ENCODE measurements at places on chromosomes 16 and 17. TPM values are rescaled to one million over a fixed set of nuclear protein-coding genes. Genes with fewer than 3 reads are reported as not detected.
A peak's percentile ranks its signal among the peaks of the same experiment; 100 is the strongest.

DNA sequence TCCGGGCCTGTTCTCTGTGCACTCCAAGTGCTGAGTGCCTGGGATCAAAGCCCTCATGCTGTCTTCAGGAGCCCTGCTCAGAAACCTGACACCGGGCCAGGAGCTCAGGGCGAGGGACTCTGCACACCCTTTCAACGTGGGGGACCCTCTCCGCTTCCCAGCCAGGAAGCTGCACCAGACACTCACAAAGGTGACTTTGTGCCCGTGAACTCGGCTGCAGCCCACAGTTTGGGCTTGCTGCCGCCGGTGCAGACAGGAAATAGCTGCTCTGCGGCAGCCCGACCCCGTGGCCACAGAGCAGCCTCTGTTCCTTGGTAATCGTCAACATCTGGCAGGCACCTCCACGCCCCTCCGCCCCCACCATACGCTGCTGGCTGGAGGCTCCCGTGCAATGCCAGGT, 93.4 kb upstream of the METRNL start:
- peaks cover 3% of the 10 kb centered on the region for H3K4me1 ChIP-seq
- H3K4me3 ChIP-seq, result peak overlapping the region; percentile 39
- H3K36me3 ChIP-seq, result no peaks in the 10 kb centered on the region
- peak overlapping the region; percentile 77 for H3K27ac ChIP-seq
- peak; percentile 81 for DNase-seq
- H3K27me3 ChIP-seq, result no peaks in the 10 kb centered on the region

GRCh38 chr16:72928090-72928981, 119.6 kb downstream of the ZFHX3 start:
- H3K27me3 ChIP-seq, result no peaks in the 10 kb centered on the region
- no peaks in the 10 kb centered on the region for H3K4me1 ChIP-seq
- H3K27ac ChIP-seq, result no peak overlapping the region
- H3K4me3 ChIP-seq, result no peak overlapping the region

GRCh38 chr17:76506408-76507345, 5.5 kb upstream of the RHBDF2 start:
- H3K36me3 ChIP-seq, result no peaks in the 10 kb centered on the region
- DNase-seq, result peak; percentile 73
- H3K4me3 ChIP-seq, result no peak overlapping the region
- no peaks in the 10 kb centered on the region for H3K27me3 ChIP-seq
- no peaks in the 10 kb centered on the region for H3K4me1 ChIP-seq

DNA sequence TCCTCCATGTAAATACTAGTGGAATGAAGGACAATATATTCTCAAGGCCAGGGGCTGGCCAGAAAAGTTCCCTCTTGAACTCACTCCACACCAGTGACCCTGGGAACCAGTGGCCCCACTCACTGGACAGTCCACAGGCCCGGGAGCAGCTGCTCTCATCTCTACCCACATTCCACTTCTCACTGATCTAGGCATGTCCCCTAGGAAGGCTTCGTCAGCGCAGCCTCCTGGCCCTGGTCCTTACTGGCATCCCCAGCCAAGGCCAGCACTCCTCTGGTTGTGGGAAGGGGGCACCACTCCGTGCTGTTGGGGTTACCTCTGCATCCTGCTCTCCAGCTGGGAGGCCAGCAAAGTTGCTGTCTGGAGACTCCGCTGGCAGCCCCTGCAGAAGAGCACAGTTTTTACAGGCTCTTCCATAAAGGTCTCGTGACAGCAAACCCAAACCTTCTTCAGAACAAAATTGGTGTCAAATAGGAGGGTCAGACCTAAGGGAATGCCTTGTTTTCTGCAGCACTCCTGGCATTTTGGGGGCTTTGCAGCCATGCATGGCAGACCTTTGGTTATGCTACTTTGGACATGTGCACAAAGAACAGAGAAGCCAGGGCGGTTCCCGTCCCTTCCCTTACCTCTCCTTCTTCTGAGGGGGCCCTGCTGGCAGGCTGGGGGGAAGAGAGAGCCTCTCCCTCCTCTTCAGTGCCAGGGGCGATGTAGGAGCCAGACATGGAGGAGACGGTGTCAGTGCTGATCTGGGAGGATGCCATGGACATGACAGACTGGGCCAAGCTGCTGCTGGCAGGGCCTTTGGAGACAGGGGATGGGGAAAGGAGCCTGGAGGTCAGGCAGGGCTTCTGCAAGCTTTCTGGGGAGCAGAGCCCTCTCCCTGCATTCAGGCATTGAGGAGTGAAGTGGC, 14.1 kb upstream of the FOXJ1 start:
- H3K27ac ChIP-seq, result no peak overlapping the region
- no peaks in the 10 kb centered on the region for H3K36me3 ChIP-seq
- no peaks in the 10 kb centered on the region for H3K4me1 ChIP-seq
- DNase-seq, result no peak
- no peak overlapping the region for H3K4me3 ChIP-seq
- no peaks in the 10 kb centered on the region for H3K27me3 ChIP-seq

Gene HP
- total RNA-seq, result 61.9 TPM

Data from breast epithelium (tissue), 4 donors.